ENCODE measurements at places on chromosomes 5 and 9.

DNA sequence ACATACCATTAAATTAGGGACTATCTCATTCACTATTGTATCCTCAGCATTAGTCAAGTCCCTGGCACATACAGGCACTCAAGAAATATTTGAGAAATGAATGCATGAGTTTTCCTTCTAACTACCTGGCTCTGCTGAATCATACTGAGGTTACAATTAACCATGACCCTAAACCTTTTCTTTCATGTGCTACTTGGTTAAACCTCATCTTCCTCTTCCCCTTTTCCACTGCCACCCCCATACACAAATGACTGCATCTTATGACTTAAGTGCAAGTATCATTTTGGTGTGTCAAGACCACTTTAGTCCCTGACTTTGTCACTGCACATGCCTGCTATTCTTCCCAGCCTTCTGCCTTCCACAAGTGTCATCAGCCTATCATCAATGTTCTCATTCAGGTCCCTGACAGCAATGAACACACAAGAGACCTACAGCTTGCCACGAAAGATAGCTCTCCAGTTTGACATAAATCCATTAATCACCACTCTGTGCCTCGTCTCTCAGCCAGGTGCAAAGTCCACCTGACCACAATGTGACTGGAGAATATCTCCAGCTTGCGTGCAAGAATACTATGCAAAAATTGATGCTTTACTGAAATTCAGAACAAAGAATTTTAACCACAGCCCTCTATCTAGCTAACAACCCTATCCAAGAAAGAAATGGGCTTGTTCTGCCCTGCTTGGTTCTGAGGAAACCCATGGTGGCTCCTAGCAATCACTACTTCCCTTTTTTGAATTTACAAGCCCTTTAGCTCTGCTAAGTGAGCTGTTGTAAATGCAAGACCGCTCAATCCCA is 74.5 kb downstream of the MAPKAP1 start:
- no peak for DNase-seq

DNA sequence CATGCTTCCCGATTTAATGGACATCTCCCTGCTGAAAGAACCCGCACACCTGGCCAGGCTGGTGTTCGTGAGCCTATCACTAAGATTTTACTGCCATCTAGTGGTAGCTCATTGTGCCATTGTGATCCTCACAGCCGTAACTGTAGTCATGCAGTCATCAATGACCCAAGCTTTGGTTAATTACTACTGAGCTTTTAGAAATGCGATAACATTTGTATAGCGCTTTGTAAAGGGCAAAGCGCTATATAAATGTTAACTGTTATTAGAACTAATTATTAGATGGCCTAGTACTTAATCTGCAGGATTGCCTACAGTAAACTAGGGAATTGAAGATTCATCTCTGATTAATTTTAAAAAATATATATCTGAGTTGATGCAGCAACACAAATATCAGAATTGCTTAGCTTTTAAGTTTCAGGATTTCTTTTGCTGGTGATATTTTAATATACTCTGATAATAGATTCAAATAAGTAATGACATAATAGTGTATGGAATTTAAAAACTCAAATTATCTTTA is 90.2 kb downstream of the HACD4 start:
- DNase-seq, result peak; percentile 41

DNA sequence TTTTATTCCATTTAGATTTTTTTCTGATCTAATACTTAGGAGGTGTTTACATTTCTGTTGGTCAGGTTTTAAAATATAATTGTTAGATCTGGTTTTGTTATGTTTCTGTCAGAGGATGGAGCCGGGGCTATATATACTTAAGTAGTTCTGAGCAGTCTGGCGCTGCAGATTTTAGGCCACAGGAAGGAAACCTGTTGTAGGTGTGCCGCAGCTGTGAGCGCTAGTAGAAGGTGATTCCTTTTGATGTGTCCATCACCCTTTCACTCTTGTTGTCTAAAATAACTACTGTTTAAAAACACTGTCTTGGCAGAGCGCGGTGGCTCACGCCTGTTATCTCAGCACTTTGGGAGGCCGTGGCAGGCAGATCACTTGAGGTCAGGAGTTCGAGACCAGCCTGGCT is 17.0 kb downstream of the ZBTB34 start:
- DNase-seq, result no peak

- DNase-seq, result no peak
These were observed 14.3 kb upstream of the KLF9 start for GRCh38 chr9:70428781-70429180.

DNA sequence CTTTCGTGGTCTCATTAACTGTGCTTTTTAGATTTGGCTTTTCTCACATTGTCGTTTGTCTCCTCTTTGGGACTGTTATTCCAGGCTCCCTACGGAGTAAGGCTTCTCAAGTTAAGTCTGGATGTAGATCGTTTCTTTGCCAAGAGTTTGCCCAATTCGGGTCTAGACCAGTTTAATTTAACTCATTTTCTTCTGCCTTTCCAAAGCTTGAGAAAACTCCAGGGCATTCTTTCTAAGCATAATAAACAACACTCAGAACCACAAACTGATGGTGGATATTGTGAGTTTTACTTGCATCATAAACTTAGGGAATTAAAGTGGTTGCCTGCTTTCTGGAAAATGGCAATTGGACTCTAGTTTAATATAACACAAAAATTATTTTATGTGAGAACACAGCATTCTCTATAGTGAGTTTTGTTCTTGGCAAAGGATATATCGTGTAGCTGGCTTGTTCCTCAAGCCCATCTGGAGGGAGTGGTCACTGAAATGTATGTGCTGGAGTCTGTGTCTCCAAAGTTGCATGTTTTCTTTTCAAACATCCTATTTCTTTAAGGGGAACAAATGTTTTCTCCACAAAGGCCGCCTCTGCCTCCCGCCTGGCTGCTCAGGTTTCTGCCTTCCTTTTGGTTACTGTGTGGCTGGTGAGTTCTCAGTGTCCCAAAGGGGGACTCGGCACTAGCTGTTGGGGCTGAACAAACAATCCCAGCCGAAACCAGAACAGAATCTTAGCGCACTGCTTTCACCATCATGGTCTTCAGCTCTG is 211.3 kb upstream of the FBN2 start:
- DNase-seq, result peak; percentile 26

DNA sequence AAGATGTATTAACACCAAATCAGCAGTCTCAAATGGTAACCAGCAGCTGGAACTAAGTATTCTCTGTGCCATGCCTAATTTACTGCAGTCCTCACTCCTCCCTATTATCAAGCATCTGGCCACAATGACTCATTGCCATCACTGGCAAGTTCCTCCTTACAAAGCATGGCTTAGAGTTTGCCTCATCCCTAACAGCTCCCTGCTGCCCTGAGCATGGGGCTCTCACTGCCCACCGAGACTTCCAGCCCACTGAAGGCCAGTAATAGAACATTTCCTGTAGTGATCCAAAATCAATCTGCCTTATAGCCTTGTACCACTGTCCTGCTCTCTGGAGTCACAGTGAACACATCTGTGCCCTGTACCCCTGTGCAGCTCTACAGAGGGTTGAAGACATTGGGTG is 211.9 kb upstream of the TRIM32 start:
- DNase-seq, result no peak

- no peak for DNase-seq
These were observed 65.2 kb upstream of the FYB1 start for GRCh38 chr5:39284552-39284951.

GRCh38 chr5:138241688-138242571 is 28.8 kb upstream of the CDC23 start:
- peak; percentile 34 for DNase-seq

- no peak for DNase-seq
These were observed 53.3 kb downstream of the AHRR start for GRCh38 chr5:374631-375335.

DNA sequence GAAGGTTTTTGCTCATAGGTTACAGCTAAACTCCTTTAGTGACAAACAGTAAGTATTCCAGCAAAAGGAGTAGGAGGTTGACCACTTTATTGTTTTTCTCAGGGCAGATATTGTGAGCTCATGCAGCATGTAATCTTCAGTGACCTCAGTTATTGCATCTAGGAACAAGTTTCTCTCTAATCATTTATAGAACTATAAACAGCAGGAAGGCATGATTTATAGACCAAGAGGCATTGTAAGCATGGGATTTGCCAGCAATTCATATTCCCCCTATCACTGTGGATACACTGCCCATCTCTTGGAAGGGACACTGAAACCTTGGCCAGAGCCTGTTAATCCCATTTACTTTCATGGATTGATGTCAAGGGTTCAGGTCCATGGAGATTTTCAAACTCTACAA is 15.4 kb upstream of the FAM170A start:
- no peak for DNase-seq

DNA sequence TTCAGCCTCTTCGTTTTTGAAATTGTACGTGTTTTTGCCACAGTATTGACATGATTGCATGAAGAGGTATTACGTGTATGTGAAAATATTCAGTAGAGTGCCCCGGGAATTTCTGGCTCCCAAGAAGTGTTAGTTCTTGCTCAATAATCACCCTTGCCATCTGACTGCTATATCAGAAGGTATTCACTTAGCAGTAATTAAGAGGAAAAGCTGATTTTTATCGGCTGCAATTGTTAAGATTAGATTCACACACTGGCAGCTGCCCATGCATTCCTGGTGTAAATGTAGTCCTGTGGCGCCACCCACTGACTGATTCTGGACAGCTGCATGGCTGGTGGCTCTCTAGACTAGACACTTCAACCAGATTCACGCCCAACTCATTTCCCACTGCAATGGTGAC is 440.1 kb upstream of the ADAMTS16 start:
- DNase-seq, result peak; percentile 45

GRCh38 chr5:154211641-154212390 is 21.3 kb downstream of the GALNT10 start:
- DNase-seq, result no peak

DNA sequence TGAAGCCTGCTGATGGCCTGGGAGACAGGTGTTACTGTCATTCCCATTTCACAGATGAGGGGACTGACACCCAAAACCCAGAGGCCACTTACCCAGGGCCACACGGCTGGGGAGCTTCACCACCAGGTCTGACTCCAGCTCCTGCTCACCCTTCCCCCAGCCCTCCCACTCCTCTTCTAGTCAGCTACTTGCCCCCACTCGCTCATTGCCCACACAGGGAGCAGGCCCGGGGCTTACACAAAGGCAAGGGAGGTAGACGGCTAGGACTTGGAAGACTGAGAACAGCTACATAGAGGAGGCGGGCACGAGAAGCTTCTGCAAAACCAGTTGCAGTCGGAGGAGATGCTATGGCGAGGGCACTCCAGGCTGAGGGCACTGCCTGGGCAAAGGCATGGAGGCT is 21.3 kb downstream of the LMX1B start:
- no peak for DNase-seq

DNA sequence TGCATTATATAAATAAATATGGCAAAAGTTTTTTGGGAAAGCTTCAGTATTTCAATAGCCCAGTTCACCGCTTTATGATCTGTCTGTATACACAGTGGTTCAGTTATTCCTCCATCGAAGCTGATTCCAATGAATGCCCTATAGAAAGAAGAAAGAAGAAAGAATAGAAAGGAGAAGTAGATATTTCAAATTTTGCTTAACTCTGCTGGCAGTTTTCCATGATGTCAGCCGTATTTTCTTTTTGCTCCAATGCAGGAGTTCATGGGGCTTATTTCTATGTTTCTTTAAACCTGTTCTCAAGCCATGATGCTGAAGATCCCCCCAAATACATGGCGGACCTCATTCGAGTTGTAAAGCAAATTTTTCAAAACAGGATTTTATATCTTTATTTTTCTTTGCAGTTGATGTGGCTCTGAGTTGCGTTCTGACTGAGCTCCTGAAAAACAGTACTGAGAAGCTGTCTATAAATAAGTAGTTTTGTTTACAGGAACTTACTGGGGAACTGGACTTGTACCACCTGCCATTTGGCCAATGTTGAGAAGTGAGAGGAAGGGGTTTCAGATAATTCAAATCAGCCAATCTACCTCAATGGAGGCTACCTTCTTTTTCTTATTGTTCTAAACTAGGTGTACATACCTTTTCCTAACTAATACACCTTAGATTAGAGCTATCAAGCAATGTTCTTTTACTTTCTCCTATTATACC is 418.5 kb upstream of the MEF2C start:
- DNase-seq, result no peak

GRCh38 chr5:76838481-76839261 is 11.1 kb upstream of the S100Z start:
- no peak for DNase-seq

GRCh38 chr5:20611620-20612019 is 623.6 kb upstream of the CDH18 start:
- no peak for DNase-seq

- DNase-seq, result no peak
These were observed 378.6 kb upstream of the KLF4 start for GRCh38 chr9:107868186-107868585.

- DNase-seq, result no peak
These were observed 14.0 kb downstream of the SLC6A3 start for GRCh38 chr5:1431021-1431811.

DNA sequence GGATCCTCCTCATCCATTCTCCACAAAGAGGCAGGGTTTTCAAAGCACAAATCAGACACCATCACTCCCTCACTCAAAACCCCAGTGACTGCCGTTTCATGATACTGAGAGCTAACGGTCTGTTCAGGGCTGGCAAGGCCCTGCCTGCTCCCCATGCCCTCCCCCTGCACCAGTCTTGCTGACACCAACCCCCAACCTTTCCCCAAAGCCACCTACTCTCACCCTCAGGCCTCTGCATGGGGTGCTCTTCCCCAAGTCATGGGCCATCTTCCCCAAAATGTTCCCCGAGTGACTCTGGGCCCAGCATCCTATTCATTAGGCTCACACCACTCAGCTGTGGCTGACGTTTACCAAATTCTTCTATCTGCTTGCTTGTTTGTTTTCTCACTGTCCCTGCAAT is 21.7 kb upstream of the OLFM1 start:
- no peak for DNase-seq

- no peak for DNase-seq
These were observed 11.9 kb downstream of the ADRB2 start for GRCh38 chr5:148838357-148838756.

DNA sequence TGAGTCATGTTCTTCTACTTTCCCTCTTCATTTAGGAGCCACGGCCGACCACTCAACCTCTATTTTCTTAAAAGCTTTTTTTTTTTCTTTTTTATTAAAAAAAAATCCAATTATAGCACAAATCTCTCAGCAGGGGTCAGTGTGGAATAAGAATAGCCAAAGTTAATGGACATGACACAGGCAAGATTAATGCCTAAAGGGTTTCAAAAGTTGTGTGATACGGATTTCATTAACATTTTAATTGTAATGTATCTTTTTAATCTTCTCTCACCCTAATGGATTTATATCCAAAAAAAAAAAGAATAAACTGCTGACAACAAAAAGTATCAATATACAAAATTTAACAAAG is 5.4 kb downstream of the NACC2 start:
- no peak for DNase-seq

- no peak for DNase-seq
These were observed 32.7 kb upstream of the ARAP3 start for GRCh38 chr5:141714542-141715310.

GRCh38 chr9:22650145-22650544 is 203.5 kb downstream of the DMRTA1 start:
- DNase-seq, result no peak

- no peak for DNase-seq
These were observed 215.3 kb downstream of the SPOCK1 start for GRCh38 chr5:137283801-137284200.
